Right renal pelvis (tissue), 4 donors: ENCODE measurements at places on chromosomes 4 and X. TPM values are rescaled to one million over a fixed set of nuclear protein-coding genes. Genes with fewer than 3 reads are reported as not detected.

DOCK11 gene
- polyA plus RNA-seq, result 21.3 TPM

USO1 gene
- 92.5 TPM for polyA plus RNA-seq

RHOXF2B gene
- polyA plus RNA-seq, result 0.08 TPM

GRCh38 chr4:154035341-154035740, 246.5 kb upstream of the SFRP2 start:
- no peak for DNase-seq

- no peak for DNase-seq
Measured at GRCh38 chrX:29528281-29528680, 687.1 kb upstream of the MAGEB2 start.

- no peak for DNase-seq
Measured at GRCh38 chrX:23344238-23344903, 9.7 kb downstream of the PTCHD1 start.

GRCh38 chr4:110897784-110898183, 274.9 kb upstream of the PITX2 start:
- no peak for DNase-seq

GRCh38 chr4:137762591-137762990, 230.3 kb upstream of the PCDH18 start:
- no peak for DNase-seq

- DNase-seq, result no peak
Measured at GRCh38 chr4:86947501-86948120, 12.8 kb downstream of the AFF1 start.

DNA sequence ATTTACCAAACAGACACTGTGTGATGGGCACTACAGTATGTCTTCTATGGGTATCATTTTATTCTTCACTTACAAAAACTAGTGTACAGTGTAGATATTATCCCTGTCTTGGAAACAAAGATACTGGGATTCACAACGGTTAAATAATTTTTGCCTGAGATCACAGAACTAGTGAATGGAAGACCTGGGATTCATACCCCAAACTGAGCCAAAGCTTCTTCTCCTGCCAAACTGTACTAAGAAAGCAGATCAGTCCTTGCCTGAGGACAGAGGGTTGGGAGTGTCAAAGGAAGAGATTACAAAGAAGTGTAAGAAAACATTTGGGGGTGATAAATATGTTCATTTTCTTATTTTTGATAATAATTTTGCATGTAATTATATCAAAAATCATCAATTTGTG, 43.1 kb downstream of the PPA2 start:
- DNase-seq, result no peak

- no peak for DNase-seq
Measured at GRCh38 chrX:105323928-105324327, 103.4 kb upstream of the TEX13A start.
